ENCODE measurements at places on chromosomes 5 and 9.

GRCh38 chr5:151110992-151111391 lies 30.2 kb upstream of the TNIP1 start:
- DNase-seq: no peak

DNA sequence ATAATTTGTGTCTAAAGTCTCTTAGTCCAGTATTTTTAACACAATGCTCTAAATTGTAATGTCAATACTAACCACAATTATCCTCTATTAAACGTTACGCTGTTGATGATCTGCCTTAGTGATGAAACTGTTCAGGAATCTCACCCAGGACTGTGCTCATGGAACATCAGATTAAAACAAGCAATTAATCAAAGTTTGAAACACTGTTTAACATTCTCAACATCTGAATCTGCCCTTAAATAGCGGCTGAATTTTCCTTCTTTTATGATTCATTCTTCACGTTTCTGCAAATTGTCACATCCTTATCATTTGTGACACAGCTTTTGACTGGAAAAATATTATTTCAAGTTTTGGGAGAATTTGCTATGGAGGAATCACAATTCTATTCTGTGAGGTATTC lies 113.8 kb downstream of the MARCHF11 start:
- no peak for DNase-seq

GRCh38 chr5:18764161-18764560 lies 1129.9 kb downstream of the TAF11L14 start:
- no peak for DNase-seq

GRCh38 chr9:93355827-93356226 lies 95.7 kb upstream of the FAM120A start:
- DNase-seq: no peak

GRCh38 chr5:16550316-16550952 lies 66.4 kb downstream of the RETREG1 start:
- no peak for DNase-seq

- DNase-seq: no peak
These were observed 332.2 kb downstream of the PRELID2 start for GRCh38 chr5:145502906-145503305.

DNA sequence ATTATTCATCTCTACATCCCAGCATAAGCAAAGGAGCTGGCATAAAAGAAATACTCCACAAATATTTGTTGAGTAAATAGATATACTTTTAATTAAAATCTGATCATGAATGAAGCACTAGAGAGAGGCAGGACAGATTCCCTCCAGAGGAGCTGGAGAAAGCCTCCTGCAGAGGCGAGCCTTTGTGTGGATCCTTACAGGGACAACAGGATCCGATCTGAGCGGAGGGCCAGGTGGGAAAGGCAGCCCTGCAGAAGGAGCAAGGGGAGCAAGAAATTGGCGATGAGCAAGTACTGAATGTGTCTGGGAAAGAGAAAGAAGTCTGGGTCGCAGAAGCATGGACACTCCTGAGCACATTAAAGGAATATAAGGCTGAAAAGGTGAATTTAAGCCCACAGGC lies 69.4 kb downstream of the EBF1 start:
- no peak for DNase-seq

GRCh38 chr9:98846081-98846480 lies 38.6 kb downstream of the GALNT12 start:
- DNase-seq: no peak

DNA sequence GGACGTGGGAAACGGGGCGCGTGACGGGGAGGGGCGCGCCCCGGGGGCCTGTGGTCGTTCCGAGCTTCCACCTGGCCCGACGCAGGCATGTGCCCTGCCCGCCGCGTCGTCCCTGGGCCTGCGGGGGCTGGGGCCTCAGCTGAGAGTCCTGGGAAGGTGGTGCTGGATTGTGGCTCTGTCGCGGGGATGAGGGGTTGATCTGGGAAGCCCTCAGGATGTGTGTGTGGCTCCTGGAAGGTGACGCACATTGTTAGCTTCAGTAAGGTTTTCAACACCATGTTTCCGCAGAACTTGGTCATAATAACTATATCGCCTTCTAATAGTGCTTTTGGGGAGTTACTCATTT lies 589.1 kb downstream of the MTRR start:
- no peak for DNase-seq

DNA sequence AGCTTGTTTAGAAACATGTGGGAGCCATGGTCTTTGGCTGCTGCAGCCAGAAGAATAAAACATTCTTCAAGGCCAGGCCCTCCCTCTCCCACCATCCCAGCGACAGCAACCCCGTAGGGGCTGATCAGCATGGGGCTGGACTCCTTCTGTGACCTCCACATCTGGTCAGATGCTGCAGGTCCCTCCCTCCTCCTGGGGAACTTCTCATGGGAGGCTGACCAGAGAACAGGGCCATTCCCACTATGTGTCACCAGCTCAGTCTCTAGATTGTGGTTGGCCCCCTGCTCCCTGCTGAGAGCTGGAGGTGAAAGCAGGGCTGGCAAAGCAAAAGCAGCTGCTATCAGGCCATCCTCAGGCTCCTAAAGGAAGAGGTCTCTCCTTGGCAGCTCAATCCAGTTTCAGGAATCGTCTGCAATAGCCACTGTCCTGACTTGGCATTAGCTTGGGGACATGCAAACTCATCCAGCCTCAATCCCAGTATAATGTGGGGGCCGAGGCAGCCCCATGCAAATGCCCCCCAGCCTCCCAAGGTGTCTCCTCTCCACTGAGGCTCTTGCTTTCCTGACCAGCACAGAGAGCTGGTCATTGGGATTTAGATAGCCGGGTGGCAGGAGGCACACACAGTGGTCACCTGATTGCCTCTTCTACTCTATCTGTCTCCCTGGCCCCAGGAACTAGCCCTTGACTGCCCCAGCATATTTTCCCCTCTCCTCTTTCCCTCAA lies 81.5 kb downstream of the NRG2 start:
- no peak for DNase-seq

- DNase-seq: no peak
These were observed 119.9 kb downstream of the KCNIP1 start for GRCh38 chr5:170623576-170624181.

DNA sequence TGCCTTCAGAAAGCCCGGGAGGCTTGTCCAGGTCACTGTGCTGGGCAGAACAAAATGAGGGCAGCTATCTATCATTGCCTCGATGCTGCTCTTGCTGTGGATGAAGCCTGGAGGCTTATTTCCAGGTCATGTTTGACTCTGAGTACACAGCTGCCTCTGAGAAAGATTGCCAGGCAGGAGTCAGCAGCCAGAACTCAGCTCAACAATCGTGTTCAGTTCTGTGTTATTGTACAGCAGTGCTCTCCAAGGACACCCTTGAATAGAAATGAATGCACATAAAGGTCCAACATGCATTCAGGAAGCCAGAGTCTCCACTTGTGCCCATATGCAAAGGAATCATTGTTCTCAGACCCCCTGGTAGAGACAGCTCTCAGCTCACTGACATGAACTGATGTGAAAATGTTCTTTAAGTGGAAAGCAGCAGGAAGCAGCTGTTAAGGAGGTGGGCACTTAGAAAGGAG lies 61.7 kb upstream of the ZFR start:
- DNase-seq: no peak
